Cardiac muscle cell (in vitro differentiated cells and primary cell): ENCODE measurements at places on chromosomes 16 and 17. TPM values are rescaled to one million over a fixed set of nuclear protein-coding genes. Genes with fewer than 3 reads are reported as not detected.

HBM gene
- total RNA-seq, result not detected in 2 replicates

DNA sequence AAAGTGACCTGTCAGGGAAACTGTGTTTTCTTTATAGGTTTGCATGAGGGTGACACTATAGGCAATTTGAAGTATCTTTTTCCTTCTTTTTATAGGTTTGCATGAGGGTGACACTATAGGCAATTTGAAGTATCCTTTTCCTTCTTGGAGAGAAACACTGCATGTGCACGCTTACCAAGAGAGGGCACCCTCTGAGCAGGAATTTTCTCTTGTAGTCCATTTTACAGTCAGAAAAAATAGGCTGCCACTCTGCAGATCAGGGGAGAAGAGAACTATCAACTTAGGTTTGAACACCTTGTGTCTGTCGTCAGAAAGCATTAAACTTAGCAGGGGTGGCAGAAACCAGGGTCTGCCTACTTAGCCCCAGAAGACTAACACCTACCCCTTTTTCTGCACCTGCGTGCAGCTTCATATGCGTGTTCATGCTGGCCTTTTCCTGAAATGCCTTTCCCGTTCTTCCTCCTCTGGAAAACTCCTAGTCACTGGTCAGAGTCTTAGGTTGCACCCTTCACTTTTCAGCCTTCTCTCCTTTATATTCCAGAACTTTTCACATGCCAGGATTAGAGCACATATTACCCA, 16.4 kb upstream of the SMIM36 start:
- peak; percentile 69 for DNase-seq
- no peak overlapping the region for H3K27ac ChIP-seq
- H3K4me3 ChIP-seq, result no peak overlapping the region
- H3K27me3 ChIP-seq, result no peaks in the 10 kb centered on the region
- no peaks in the 10 kb centered on the region for H3K4me1 ChIP-seq
- H3K36me3 ChIP-seq, result no peaks in the 10 kb centered on the region

GRCh38 chr17:29012535-29012934, 6.7 kb upstream of the SEZ6 start:
- H3K4me3 ChIP-seq, result no peak overlapping the region
- no peak overlapping the region for H3K27ac ChIP-seq
- DNase-seq, result no peak
- no peaks in the 10 kb centered on the region for H3K4me1 ChIP-seq
- peaks cover 1% of the 10 kb centered on the region for H3K27me3 ChIP-seq

DNA sequence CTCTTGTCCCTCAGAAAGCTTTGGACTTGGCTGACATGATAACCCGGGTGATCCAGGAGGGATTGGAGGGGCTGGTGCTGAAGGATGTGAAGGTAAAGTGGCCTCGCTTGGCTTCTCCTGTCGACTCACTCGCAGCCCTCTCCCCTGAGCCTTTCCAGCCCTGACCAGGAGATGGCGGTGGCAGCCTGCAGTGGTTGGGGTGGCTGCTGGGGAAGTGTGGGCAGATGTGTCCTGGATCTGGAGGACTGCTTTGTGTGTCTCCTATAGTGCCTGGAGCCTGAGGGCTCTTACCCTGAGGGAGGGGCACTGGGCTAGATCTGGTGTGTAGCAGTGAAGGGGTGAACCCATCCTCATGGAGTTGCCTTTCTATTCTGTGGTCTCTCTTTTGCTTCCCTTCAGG, 17.9 kb downstream of the LIG3 start:
- H3K27me3 ChIP-seq, result no peaks in the 10 kb centered on the region
- peaks cover 70% of the 10 kb centered on the region for H3K36me3 ChIP-seq
- peak; percentile 78 for DNase-seq
- H3K27ac ChIP-seq, result no peak overlapping the region
- H3K4me1 ChIP-seq, result no peaks in the 10 kb centered on the region

DNA sequence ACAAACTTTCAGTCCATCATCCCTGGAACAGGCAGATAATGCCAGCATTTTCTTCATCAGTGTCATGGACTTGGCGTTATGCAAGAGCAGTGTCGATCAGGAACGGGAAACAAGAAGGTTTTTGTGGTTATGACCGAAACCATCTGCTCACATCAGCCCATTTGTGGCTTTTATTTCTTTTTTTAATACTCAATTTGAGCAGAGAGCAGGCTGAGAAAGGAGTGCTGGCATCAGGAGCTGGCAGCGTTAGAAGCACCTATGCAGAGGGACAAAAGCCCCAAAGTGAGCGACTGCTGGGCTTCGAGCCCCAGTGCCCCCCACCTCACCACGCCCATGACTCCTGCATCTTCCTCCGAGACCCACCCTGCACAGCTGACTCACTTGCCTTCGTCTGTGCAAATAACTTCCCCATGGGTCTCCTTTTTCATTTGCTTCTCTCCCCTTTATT, 16.2 kb upstream of the CD300E start:
- H3K27me3 ChIP-seq, result no peaks in the 10 kb centered on the region
- peaks cover 23% of the 10 kb centered on the region for H3K4me1 ChIP-seq
- no peak overlapping the region for H3K4me3 ChIP-seq
- no peak overlapping the region for H3K27ac ChIP-seq
- no peak for DNase-seq
- no peaks in the 10 kb centered on the region for H3K36me3 ChIP-seq

WFDC1 gene
- 18.5 and 18.9 TPM in 2 replicates for total RNA-seq

- no peak for DNase-seq
- peaks cover 12% of the 10 kb centered on the region for H3K4me1 ChIP-seq
- H3K36me3 ChIP-seq, result no peaks in the 10 kb centered on the region
- no peak overlapping the region for H3K4me3 ChIP-seq
Observed at GRCh38 chr17:17055286-17056155, 13.3 kb downstream of the MPRIP start.

DNA sequence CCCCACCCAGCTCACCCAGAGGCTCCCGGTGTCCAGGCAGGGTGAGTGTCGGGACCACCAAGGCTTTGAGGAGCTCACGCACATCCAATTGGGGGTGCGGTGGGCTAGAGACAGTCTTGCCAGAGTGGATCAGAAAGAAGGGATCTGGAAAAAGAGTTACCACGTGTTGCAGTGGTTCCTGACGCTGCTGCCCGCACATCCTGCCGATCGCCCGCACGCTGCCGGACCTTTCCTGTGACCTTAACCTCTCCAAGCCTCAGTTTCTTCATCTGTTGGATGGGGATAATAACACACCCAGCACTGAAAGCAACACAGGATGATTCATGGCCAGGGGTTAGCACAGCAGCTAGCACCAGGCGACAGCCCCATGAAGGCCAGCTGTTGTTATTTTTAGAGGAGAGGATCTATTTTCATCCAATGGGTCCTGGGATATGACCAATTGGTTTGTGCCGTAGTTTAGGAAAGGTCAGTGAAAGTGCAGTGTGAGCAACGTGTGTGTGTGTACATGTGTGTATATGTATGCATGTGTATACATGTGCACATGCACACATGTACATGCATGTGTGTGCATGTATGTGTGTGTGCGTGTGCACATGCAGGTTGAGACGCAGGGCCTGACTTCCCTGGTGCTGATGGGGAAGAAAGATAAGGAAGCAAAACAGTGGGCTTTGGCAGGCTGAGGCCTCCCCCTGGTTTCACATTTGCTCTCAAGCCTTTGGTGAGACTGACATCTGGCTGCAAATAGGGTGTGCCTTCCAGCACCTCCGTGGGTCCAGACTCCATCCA, 2.5 kb downstream of the ITGAX start:
- H3K4me1 ChIP-seq, result peaks cover 11% of the 10 kb centered on the region
- no peaks in the 10 kb centered on the region for H3K27me3 ChIP-seq
- H3K27ac ChIP-seq, result peak overlapping the region; percentile 58
- no peak overlapping the region for H3K4me3 ChIP-seq

- H3K4me3 ChIP-seq, result no peak overlapping the region
- no peaks in the 10 kb centered on the region for H3K36me3 ChIP-seq
- H3K4me1 ChIP-seq, result no peaks in the 10 kb centered on the region
- no peak overlapping the region for H3K27ac ChIP-seq
- no peak for DNase-seq
- H3K27me3 ChIP-seq, result no peaks in the 10 kb centered on the region
Observed at GRCh38 chr17:17320911-17321220, 17.7 kb downstream of the NT5M start.

PYDC1 gene
- not detected in 2 replicates for total RNA-seq

PITPNM3 gene
- 3.1 and 6.5 TPM in 2 replicates for total RNA-seq

USP43 gene
- 1.2 and 2.8 TPM in 2 replicates for total RNA-seq

- H3K27me3 ChIP-seq, result peaks cover 9% of the 10 kb centered on the region
- no peaks in the 10 kb centered on the region for H3K36me3 ChIP-seq
- DNase-seq, result no peak
- no peak overlapping the region for H3K4me3 ChIP-seq
- H3K4me1 ChIP-seq, result peaks cover 2% of the 10 kb centered on the region
- no peak overlapping the region for H3K27ac ChIP-seq
Observed at GRCh38 chr16:55379876-55380390, 55.9 kb downstream of the IRX6 start.

JPH3 gene
- total RNA-seq, result 33.9 and 39.3 TPM in 2 replicates

GRCh38 chr16:50838165-50838564, 96.3 kb downstream of the CYLD start:
- peak; percentile 59 for DNase-seq
- H3K27ac ChIP-seq, result no peak overlapping the region
- H3K4me3 ChIP-seq, result no peak overlapping the region
- H3K36me3 ChIP-seq, result no peaks in the 10 kb centered on the region

MT1E gene
- 3.6 and 9.1 TPM in 2 replicates for total RNA-seq

TP53TG3 gene
- total RNA-seq, result not detected in 2 replicates

- peaks cover 12% of the 10 kb centered on the region for H3K4me1 ChIP-seq
- H3K4me3 ChIP-seq, result no peak overlapping the region
- no peak for DNase-seq
- no peak overlapping the region for H3K27ac ChIP-seq
- no peaks in the 10 kb centered on the region for H3K27me3 ChIP-seq
Observed at GRCh38 chr17:81056312-81056711, 21.4 kb downstream of the BAIAP2 start.

- H3K27me3 ChIP-seq, result no peaks in the 10 kb centered on the region
- H3K27ac ChIP-seq, result no peak overlapping the region
- H3K4me1 ChIP-seq, result peaks cover 10% of the 10 kb centered on the region
Observed at GRCh38 chr16:21991621-21992020, 9.3 kb downstream of the PDZD9 start.

GRCh38 chr16:57667526-57668262, 412 bp upstream of the ADGRG3 start:
- H3K27ac ChIP-seq, result no peak overlapping the region
- H3K27me3 ChIP-seq, result no peaks in the 10 kb centered on the region
- no peaks in the 10 kb centered on the region for H3K4me1 ChIP-seq

ARHGAP23 gene
- 9.0 and 13.2 TPM in 2 replicates for total RNA-seq

DNA sequence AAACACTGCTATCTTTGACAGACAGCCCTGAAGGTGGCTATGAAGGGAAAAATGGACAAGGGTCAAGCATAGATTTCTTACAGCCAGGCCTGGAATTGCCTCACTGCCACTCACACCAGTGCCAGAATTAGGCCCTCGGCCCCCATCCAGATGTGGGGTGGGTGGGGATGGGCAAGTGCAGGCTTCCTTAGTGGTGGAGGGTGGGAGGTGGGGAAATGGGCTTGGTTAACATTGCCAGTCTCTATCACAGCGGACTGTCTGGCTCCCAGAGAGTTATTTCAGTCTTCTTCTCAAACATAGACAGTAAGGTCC, 24.9 kb downstream of the B9D1 start:
- no peaks in the 10 kb centered on the region for H3K27me3 ChIP-seq
- no peak for DNase-seq
- peak overlapping the region; percentile 77 for H3K27ac ChIP-seq
- H3K4me1 ChIP-seq, result peaks cover 20% of the 10 kb centered on the region

GP1BA gene
- not detected in 2 replicates for total RNA-seq

RSKR gene
- total RNA-seq, result 7.3 and 16.2 TPM in 2 replicates

- H3K27me3 ChIP-seq, result no peaks in the 10 kb centered on the region
- H3K4me3 ChIP-seq, result no peak overlapping the region
- no peaks in the 10 kb centered on the region for H3K36me3 ChIP-seq
- no peak overlapping the region for H3K27ac ChIP-seq
- H3K4me1 ChIP-seq, result no peaks in the 10 kb centered on the region
Observed at GRCh38 chr16:6453742-6454141, 878.9 kb upstream of the RBFOX1 start.

DNA sequence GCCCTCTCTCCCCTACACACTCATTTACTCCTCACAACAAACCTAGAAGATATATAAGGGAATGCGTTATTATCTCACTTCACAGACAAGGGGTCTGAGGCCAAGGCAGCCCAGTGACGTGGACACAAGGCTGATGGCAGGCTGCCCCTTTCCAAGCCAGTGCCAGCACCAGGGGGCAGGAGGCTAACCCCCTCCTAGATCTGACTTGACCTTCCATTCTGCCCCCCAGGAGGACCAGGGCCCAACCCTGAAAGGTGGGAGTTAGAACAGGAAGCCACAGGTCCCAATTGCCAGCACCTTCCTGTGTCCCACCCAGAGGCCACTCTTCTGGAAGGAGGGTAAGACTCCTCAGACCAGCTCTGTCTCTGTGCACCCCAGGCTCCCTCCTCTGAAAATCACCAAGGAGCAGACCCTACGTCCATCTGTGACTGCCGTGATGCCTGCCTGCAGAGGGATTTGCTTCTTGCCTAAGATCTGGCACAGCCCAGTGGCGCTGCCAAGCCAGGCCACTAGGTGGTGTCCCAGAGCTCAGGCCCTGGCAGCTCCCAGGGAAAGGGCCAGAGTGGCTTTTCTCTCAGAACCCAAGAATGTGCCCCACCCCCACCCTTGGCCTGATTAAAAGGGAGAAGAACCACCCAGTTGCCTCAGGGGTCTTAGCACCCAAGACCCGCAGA, 42.4 kb upstream of the MRPS23 start:
- no peaks in the 10 kb centered on the region for H3K36me3 ChIP-seq
- peaks cover 11% of the 10 kb centered on the region for H3K4me1 ChIP-seq
- peak overlapping the region; percentile 91 for H3K27ac ChIP-seq
- DNase-seq, result peak; percentile 83
- no peaks in the 10 kb centered on the region for H3K27me3 ChIP-seq

DNA sequence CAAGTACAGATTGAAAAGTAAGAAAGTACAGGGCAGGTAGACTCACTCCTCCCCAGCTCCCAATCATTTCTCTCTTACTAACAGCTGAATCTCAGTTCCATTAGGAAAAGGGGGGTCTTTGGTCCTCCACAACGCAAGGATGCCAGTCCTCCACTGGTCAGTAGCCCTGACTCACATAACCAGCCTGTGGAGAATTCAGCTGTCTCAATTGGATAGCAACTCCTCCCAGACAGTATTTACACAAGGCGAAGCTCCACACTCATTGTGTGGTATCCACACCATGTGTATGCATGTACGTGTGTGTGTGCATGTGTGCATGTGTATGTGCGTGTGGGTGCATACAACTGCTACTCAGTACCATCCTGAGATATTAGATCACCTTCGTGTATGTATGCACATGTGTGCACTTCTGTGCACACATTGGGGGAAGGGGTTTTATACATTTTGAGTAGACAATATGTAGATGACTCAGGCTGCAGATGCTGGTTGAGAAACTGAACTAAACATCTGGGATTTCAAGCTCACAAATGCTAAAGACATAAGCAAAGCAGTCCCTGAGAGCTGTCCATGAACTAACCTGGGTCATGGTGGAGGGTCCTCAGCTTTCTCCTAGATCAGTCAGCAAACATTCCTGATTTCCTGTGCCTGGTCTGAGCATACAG, 240.1 kb downstream of the SLC39A11 start:
- H3K4me1 ChIP-seq, result no peaks in the 10 kb centered on the region
- no peak overlapping the region for H3K27ac ChIP-seq
- no peak overlapping the region for H3K4me3 ChIP-seq
- no peak for DNase-seq

TBC1D3C gene
- 4.0 TPM in 1 of 2 replicates, not detected in the other for total RNA-seq

SBK1 gene
- total RNA-seq, result 11.7 and 12.0 TPM in 2 replicates
